ENCODE measurements at places on chromosomes 7 and 10. TPM values are rescaled to one million over a fixed set of nuclear protein-coding genes. Genes with fewer than 3 reads are reported as not detected.

The PLXDC2 gene
- 1.8 TPM for polyA plus RNA-seq

The AGR3 gene
- polyA plus RNA-seq, result 178 TPM

The GFRA1 gene
- 6.3 TPM for polyA plus RNA-seq

The SMIM30 gene
- polyA plus RNA-seq, result 76.1 TPM

The ZNF32 gene
- 21.3 TPM for polyA plus RNA-seq

The MOGAT3 gene
- 3.6 TPM for polyA plus RNA-seq

The TMEM176A gene
- 127 TPM for polyA plus RNA-seq

The SPDYE11 gene
- not detected for polyA plus RNA-seq

The PPP1R3C gene
- 1.9 TPM for polyA plus RNA-seq

The VWA2 gene
- polyA plus RNA-seq, result not detected

The ZNF716 gene
- polyA plus RNA-seq, result not detected

The EVX1 gene
- polyA plus RNA-seq, result 0.32 TPM

The FOXI2 gene
- not detected for polyA plus RNA-seq

The MYH16 gene
- polyA plus RNA-seq, result not detected

The XRCC2 gene
- polyA plus RNA-seq, result not detected

The CCZ1B gene
- 35.8 TPM for polyA plus RNA-seq

The AMPH gene
- 1.0 TPM for polyA plus RNA-seq

The GPR26 gene
- polyA plus RNA-seq, result not detected

The SLC29A3 gene
- polyA plus RNA-seq, result 2.3 TPM

The TET1 gene
- polyA plus RNA-seq, result under 0.01 TPM

The SCIN gene
- polyA plus RNA-seq, result 54.1 TPM

The FXYD4 gene
- polyA plus RNA-seq, result not detected

The PNLIPRP3 gene
- not detected for polyA plus RNA-seq

The WIPF3 gene
- polyA plus RNA-seq, result 0.60 TPM

The FEZF1 gene
- not detected for polyA plus RNA-seq

The ANKRD30A gene
- not detected for polyA plus RNA-seq

The PALD1 gene
- polyA plus RNA-seq, result 6.2 TPM

The NOD1 gene
- 3.0 TPM for polyA plus RNA-seq

The CAMK1D gene
- 7.2 TPM for polyA plus RNA-seq

The ARHGEF5 gene
- 31.1 TPM for polyA plus RNA-seq

The ZNF92 gene
- 5.1 TPM for polyA plus RNA-seq

The CCDC3 gene
- 3.5 TPM for polyA plus RNA-seq

The EIF5AL1 gene
- 0.63 TPM for polyA plus RNA-seq

The SLC13A1 gene
- polyA plus RNA-seq, result not detected

The TMEM225B gene
- not detected for polyA plus RNA-seq

The SPDYE17 gene
- not detected for polyA plus RNA-seq

The FAM25A gene
- polyA plus RNA-seq, result not detected

The ZPBP gene
- polyA plus RNA-seq, result not detected

The RAB18 gene
- 50.5 TPM for polyA plus RNA-seq

The PPP1R17 gene
- polyA plus RNA-seq, result not detected

The CPA2 gene
- polyA plus RNA-seq, result 0.92 TPM

The NUDT5 gene
- 30.0 TPM for polyA plus RNA-seq

The ANKRD61 gene
- polyA plus RNA-seq, result not detected

The CACNA2D1 gene
- polyA plus RNA-seq, result 0.23 TPM

The TAS2R4 gene
- not detected for polyA plus RNA-seq

The GRK5 gene
- 15.5 TPM for polyA plus RNA-seq

The ARHGEF35 gene
- polyA plus RNA-seq, result 34.7 TPM

The KIF11 gene
- 2.4 TPM for polyA plus RNA-seq

The SLC29A4 gene
- polyA plus RNA-seq, result 5.6 TPM

The LRRD1 gene
- polyA plus RNA-seq, result not detected

The OR13A1 gene
- 0.10 TPM for polyA plus RNA-seq

The TEX47 gene
- not detected for polyA plus RNA-seq

The TEX36 gene
- not detected for polyA plus RNA-seq

The TACR2 gene
- 6.0 TPM for polyA plus RNA-seq

The CLDN3 gene
- polyA plus RNA-seq, result 231 TPM

The METTL27 gene
- 4.8 TPM for polyA plus RNA-seq

The LIPF gene
- not detected for polyA plus RNA-seq

The HMX3 gene
- not detected for polyA plus RNA-seq

Measured in sigmoid colon (tissue), 7 donors.